Lower leg skin (tissue), 4 donors: ENCODE measurements at places on chromosomes 3 and 15. TPM values are rescaled to one million over a fixed set of nuclear protein-coding genes. Genes with fewer than 3 reads are reported as not detected.

- no peak for DNase-seq
Measured at GRCh38 chr15:66240240-66240794, 13.2 kb downstream of the MEGF11 start.

DNA sequence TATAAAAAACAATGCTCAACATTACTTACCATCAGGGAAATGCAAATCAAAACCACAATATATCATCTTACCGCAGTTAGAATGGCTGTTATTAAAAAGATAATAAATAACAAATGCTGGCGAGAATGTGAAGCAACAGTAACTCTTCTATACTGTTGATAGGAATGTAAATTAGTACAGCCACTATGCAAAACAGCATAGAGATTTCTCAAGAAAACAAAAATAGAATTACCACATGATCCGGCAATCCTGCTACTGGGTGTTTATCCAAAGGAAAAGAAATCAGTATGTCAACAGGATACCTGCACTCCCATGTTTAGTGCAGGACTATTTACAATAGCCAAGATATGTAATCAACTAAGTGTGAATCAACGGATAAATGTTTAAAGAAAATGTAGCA is 48.1 kb downstream of the ADAM10 start:
- no peak for DNase-seq

DNA sequence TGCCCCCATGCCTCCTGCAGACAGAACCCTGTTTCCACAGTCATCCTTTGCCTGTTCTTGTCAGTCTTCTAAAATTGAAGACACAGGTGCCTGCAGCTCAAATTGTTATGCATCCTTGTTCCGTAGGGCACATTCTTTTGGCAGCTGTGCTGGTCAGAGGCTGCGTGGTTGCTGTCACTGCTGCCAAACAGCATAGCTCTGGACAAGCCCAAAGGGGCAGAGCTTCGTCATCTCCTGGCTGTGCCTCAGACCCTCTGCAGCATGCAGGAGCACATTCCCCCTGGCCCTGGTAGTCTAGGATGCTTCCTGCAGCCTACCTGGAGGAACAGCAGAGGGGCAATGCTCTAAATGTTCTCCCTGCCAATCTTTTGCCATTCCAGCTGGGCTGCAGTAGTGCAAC is 2.1 kb upstream of the FBXL22 start:
- no peak for DNase-seq

- DNase-seq = no peak
Measured at GRCh38 chr15:55221090-55222011, 24.6 kb upstream of the RSL24D1 start.

GRCh38 chr3:100635273-100635701 is 25.9 kb downstream of the ADGRG7 start:
- no peak for DNase-seq

DNA sequence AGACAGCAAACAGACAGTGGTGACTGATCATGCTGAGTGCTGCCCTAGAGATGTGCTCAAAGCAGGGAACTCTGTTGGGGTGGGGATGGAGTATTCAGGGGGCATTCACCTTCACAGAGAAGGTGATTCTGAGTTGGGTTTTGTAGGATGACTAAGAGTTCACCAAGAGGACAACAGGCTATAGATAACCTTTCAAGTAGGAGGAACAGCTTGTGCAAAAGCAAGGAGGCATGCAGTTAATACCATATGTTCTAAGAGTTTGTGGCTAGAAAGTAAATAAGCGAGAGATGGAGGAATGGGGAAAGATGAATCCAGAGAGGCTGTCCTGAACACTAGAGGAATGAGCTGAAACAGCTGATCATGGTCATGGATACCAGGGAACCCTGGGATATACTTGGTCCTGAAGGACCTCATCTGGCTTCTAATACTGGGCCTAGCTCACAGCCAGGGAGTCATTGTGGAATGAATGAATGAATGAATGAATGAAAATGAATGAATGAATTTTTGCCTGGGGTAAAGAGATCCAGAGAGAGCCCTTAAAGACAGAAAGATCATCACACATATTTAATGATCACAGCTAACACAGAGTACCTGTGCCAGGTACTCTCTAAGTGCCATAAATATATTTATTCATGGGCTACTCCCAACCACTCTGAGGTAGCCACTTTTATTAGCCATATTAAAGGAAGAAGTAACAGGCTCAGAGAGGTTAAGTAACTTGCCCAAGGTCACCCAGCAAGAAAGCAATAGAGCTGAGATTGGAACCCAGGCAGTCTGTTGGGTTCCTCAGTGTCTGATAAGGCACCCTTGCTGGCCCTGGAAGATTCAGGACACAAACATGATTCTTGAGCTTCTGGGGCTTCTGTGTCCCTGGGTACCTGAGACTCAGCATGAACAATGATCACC is 22.0 kb downstream of the SMAD6 start:
- DNase-seq = no peak

GRCh38 chr3:52925405-52926313 is 28.3 kb upstream of the STIMATE start:
- DNase-seq = no peak

DNA sequence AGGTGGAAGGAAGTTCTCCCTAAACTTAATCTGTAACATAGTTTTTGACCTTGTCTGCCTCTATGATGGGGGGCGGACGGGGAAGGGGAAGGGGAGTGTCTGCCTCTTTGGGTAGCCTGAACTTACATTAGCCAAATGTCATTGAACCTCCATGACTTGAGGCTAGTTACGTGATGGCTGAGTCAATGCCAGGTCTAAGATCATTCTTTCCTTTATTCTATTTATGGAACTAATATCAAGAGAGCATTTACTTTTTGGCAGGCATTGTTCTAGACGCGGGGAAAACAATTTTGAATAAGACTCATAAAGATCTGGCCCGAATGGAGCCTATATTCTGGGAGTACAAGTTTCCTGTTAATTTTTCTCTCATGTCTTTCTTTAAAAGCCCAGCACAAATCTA is 340.7 kb upstream of the C2CD4B start:
- no peak for DNase-seq

MAP6D1 gene
- total RNA-seq = 19.2 TPM
